ENCODE measurements at places on chromosomes 3 and 15.

DNA sequence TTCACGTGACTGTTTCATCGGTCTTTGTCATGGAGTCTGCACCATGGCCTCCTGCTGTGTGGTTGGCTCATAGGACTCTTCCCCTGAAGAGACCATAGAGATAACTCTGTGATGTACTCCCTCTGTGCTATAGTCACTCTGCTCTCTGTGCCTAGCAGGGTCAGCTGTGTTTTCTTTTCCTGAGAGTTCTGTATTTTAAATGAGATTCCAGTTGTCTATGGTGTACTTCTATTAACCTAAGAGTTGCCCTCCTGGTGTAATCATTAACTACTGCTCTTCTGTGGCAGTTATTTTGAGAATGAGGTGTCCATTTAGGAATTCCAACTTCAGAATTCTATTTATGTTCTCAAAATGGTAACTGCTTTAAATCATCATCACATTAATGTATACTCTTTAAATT lies 114.5 kb upstream of the ARPP21 start:
- DNase-seq = no peak

GRCh38 chr15:70023064-70023768 lies 74.5 kb downstream of the TLE3 start:
- DNase-seq = peak; percentile 46

GRCh38 chr15:27608248-27608647 lies 490.9 kb downstream of the OCA2 start:
- no peak for DNase-seq

GRCh38 chr15:62164014-62164395 lies 1.1 kb downstream of the C2CD4B start:
- DNase-seq = peak; percentile 26

DNA sequence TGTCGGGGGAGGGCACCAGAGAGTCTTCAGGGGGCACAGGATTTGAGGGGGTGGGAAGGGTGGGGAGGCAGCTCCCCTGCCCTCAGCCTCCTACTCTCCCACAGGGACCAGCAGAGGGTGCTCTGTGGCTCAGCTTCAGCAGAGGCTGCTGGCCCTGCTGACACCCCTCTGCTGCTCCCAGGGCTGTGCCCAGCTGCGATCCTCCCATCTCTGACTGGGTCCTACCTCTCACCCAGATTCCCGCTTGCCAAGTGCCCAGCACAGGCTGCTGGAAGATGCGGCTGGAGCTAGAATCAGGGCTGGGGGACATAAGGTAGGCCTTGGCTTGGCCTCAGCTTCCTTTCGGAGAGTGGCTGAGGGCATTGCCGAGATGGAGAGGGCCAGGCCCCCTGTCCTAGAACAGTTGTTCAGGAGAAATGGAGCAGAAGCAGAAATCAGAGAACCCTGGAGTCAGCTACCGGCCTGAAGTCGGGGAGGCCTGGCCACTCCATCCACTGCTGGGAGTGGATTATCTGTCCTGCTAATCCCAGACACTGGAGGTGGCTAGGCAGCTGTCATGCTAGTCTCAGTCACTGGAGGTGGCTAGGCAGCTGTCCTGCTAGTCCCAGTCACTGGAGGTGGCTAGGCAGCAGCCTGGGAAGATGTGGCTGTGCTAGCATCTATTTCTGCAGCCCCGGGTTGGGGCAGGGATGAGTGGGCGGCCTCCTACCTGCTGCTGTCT lies 3.9 kb downstream of the GRM2 start:
- DNase-seq = no peak

- no peak for DNase-seq
These were observed 2.0 kb upstream of the CLDN16 start for GRCh38 chr3:190385731-190386688.

DNA sequence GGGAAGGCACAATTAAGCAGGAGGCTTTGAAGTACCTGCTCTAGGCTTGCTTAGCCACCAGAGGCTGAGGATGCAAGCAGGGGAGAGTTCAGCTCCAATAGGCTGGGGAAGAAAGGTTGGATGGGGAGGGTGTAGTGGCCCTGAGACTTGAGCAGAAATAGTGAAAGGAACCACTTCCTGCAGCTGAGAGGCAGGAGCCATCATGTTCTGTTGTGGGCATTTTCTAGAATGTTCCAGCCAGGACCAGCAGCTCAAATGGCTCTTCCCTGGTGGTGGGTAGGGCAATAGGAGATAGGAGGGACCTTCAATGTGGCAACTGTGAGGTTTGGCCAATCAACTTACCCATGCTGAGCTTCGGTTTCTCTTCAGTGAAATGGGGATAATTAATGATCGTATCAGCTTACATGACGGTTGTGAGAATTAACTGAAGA lies 79.1 kb upstream of the CGNL1 start:
- DNase-seq = no peak

- DNase-seq = peak; percentile 20
These were observed 106.5 kb upstream of the SLC4A7 start for GRCh38 chr3:27590437-27591298.

DNA sequence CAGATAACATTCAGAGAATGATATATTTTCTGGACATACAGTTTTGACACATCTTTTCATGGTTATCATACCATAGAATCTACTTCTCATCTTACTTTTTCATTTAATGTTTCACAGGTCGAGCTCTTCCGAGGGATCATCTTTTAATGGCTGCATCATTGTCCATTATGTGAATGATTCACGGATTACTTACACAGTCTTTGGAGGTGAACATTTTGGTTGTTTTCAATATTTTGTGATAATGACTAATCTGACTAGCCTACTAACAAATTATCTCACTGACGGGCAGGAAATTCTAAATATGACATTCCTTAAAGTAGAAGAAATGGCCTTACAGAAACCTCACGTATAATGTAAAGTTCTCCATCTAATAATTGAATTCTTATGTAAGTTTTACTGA lies 209.1 kb upstream of the STRIT1 start:
- no peak for DNase-seq

DNA sequence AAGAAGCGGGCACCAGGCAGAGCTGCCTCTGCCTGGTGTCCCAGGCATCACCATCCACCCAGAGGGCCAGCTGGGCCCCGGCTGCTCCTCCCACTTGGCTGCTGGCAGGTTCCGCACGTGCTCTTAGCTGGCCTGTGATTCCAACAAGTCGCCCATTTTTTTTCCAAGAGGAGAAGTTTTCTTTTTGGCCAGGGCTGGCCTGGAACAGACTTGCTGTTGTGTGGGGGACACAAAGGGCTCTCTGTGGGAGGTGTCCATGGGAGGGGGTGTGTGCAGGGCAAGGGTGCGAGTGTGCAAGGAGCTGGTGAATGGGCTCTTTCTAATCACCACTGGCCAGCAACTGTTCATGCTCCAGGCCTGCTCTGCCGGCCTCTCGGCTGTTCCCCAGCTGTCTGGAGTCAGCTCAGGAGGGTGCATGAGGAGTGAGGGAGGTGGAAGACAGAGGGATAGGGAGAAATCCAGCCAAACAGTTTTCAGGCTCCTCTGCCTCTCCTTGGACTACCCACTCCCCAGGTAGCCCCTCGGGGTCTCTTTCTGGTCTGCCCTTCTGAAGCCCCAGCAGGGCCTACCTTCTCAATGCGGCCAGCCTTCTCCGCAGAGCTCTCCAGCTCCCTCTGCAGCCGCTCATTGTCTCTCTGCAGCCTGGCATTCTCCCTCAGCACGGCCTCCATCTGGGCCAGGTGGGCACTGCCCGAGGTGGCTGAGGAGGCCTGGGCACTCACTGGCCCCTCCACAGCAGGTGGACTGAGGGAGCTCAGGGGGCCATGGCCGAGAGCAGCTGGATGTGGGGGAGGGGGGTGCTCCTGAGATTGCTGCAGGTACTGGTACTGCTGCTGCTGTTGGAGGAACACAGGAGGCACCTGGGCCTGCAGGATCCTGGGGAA lies 7.1 kb downstream of the AMOTL2 start:
- no peak for DNase-seq

GRCh38 chr15:36858423-36858822 lies 241.9 kb downstream of the MEIS2 start:
- DNase-seq = no peak
